ENCODE measurements at places on chromosomes 4 and X. TPM values are rescaled to one million over a fixed set of nuclear protein-coding genes. Genes with fewer than 3 reads are reported as not detected.

CFP gene
- total RNA-seq, result 3.2 TPM

FGF5 gene
- total RNA-seq, result not detected

ANK2 gene
- 1.1 TPM for total RNA-seq

ADRA2C gene
- total RNA-seq, result not detected

CT47C1 gene
- total RNA-seq, result not detected

GUCY1B1 gene
- total RNA-seq, result not detected

F11 gene
- not detected for total RNA-seq

STBD1 gene
- total RNA-seq, result 1.0 TPM

FAM9C gene
- total RNA-seq, result not detected

LDB2 gene
- total RNA-seq, result not detected

- no peak for ATAC-seq
Observed at GRCh38 chr4:114941503-114941902, 171.9 kb downstream of the NDST4 start.

GRCh38 chr4:2412534-2412884, 5.9 kb downstream of the ZFYVE28 start:
- peak; percentile 46 for ATAC-seq

DNA sequence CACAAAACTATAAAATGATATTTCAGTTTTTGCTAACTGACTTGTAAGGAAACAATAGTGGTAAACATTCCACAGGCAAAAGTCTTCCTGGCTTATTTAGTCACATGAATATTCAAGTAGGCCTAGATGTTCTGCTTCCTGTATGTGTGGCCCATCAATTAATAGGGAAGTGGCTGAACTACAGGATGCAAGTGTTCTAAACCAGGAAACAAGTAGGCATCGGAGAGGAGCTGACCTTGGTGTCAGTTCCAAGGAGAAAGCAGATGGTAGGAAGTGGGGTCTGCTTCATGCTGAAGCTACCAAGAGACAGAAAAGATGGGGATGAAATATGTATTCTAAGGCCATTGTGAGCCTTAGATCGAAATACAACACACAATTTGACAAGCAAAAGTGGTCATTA, 149.7 kb downstream of the ANTXR2 start:
- ATAC-seq, result no peak

- ATAC-seq, result peak; percentile 94
Observed at GRCh38 chr4:40283968-40284367, 51.2 kb upstream of the CHRNA9 start.

DNA sequence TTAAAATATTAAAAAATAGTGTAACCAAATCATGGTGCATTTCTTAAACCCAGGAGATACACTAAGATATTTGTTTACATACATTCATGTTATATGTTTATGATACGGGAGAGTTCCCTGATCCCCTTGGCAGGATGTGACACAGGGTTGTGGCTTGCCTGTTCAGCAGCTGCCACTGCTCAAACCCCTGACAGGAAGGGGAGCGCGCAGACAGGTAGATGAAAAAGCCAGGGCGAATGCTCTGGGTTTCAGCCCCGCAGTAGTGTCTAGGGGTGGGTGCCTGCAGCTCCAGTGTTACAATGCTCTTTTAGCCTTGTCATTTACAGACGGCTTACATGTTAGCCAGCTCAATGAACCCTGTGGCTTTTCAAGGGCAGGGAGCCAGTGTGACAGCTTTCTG, 1343.8 kb upstream of the IGFBP7 start:
- no peak for ATAC-seq

GRCh38 chr4:105719204-105719603, 10.6 kb downstream of the GSTCD start:
- no peak for ATAC-seq

DNA sequence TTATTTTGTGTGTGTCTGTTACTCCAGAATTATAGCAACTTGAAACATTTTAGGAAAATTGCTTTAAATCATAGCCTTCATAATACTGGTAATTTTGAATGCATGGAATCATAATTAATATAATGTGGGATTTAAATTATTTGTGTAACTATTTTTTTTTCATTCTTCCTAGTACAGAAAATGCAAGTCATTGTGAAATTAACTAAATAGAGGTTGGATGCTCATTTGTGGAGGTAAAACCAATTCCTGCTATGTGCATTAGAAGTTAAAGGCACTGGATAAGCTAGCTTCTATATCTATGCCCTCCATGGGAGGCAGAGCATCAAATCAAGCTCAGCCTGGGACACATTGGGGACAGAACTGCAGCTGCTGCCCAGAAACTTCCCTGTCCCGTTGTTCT, 1048.5 kb upstream of the PABPC4L start:
- no peak for ATAC-seq

DNA sequence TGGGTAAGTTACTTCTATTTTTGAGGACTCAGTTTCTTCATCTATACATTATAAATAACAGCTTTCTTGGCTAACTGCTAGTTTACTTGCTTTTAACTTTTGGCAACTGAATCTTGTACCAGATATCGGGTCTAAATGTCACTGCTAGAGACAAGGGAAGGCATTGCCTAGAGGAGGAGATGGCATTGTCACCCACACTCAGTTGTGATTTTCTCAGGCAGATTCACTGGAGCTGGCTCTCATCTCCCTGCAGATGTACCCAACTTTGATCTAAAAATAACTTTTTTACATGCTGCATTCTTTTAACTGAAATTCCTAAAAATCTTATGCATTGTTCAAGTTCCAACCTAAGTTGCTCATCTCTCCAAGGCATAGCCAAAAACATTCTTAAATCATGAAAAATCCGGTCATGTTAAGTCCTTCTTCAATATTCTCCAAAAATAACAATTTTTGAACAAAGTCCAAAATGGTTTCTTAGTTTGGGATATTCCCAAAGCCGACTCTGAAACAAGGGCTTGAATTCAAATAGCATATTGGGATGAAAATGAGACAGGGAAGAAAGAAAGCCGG, 469.0 kb upstream of the BOD1L1 start:
- no peak for ATAC-seq

DNA sequence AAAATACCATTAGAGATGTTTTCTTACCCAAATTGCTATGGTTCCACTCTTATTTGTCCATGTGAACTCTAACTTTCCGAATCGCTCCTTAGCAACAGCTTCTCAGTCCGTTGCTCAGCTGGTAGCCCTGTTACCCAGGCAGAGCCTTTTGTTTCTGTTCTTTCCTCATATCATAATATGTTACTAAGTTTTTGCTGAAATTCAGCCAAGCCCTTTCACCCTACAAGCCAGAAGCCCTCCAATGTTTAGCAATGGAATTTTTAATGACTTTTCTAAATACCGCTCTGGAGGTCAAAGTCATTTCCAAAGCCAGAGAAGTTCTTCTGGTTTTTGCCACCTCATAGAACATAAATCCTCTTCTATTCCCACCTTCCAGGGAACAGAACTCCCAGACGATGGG, 1029.5 kb downstream of the C4orf33 start:
- ATAC-seq, result no peak

DNA sequence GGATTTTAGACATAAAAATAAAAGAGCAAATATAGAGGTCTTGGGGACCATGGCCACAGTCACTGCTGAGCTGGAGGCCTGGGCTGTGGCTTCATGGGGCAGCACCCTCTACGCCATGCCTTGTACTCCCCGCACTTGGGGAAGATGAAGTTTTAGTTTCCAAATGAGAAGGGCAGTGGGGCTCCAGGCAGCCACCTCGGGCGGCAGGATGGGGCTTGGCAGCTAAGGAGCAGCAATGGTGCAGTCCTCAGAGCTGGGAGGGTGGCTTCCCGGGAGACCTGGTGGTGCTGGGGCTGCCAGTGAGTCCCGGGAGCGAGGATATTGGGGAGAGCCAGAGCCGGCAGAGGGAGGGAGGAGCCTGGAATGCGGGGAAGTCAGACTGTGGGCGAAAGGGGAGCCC, 2.4 kb downstream of the CXCR3 start:
- ATAC-seq, result peak; percentile 40

- ATAC-seq, result no peak
Observed at GRCh38 chrX:4971646-4972045, 1257.0 kb downstream of the NLGN4X start.

DNA sequence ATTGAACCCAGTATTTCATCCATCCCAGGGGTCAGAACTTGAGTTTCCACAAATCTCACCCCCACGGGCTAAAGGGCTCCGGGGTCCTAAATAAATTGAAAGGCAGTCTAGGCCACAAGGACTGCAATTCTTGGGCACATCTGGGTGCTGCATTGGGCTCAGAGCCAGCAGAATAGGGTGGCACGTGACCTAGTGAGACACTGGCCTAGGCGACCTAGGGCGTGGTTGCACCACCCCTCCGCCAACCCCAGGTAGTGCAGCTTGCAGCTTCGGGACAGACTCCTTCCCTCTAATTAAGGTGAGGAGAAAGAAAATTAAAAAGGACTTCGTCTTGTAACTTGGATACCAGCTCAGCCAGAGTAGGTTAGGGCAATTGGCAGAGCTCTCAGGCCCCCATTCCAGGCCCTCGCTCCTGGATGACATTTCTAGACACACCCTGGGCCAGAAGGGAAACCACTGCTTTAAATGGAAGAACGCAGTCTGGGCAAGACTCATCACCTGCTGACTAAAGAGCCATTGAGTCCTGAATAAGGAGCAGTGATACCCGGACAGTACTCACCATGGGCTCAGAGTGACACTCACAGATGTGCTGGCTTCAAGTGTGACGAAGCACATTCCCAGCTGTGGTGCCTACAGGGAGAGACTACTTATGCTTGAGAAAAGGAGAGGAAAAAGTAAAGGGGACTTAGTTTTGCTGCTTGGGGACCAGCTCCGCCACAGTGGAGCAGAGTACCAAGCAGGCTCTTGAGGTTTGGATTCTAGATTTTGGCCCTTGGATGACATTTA, 735.4 kb downstream of the FSTL5 start:
- no peak for ATAC-seq

DNA sequence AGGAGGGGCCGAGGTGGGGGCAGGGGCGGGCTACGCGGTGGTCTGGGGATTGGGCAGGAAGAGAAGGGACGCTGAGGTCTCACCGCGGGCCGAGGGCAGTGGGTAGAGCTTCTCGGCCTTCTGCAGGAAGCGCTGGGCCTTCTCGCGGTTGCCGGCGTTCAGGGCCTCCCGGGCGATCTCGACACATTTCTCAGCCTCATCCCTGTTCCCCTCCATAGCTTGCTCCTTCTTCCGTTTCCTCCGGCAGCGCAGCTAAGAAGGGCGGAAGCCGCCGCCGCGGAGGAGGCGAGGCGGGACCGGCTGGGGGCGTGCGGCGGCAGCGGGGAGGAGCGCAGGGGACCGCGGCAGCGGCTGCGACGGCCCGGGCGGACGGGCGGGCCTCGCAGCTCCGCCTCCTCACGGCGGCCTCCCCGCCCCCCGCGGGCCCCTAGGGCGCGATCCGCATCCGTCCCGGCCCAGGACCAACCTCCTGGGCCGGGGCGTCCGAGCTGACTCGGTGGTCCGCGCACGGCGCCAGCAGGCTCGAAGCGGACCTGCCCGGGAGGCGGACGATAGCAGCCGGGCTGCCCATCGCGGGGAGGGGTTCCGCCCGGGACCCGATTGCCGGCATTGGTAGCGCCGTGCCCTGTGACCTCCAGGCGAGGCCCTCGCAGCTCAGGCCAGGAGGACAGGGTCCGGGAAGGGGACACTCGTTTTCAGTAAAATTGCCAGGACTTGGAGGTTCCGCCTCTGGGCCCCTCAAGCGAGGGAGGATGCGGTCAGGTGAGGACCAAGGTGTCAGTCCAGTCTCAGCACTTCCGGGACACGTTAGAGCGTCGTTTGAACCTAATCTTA, at the start of gene DNAJB14:
Gene DNAJB14 (minus strand): TSS at position 263 of the 834 bp plus-strand sequence. CDS start 47 bp downstream, at position 216.
- peak; percentile 44 for ATAC-seq

- ATAC-seq, result no peak
Observed at GRCh38 chr4:8761824-8762205, 109.8 kb downstream of the HMX1 start.

DNA sequence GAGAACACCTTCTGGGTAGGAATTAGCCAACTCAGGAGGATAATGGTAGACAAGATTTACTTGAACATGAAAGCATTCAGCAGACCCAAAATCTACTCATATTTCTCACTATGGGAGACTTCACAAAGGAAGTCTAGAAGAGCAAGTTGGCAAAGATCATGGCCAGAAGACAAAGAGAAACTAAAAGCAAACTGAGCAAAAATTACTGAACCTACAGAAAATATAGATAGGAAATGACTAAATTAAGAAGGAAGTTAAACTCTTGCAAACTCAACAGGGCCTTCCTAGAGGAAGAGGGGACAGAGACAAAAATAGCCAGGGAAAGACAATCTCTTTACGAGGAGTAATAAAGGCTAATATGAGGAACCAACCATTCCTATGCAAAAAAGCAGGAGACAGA, 18.7 kb downstream of the CORIN start:
- ATAC-seq, result no peak

GRCh38 chr4:79684516-79684915, 276.5 kb upstream of the GK2 start:
- ATAC-seq, result no peak

- ATAC-seq, result no peak
Observed at GRCh38 chrX:71634366-71634765, 16.1 kb upstream of the CXCR3 start.

GRCh38 chr4:144872508-144873225, 225.3 kb downstream of the ANAPC10 start:
- no peak for ATAC-seq

- ATAC-seq, result no peak
Observed at GRCh38 chr4:16125571-16126445, 42.0 kb upstream of the PROM1 start.

GRCh38 chrX:132188175-132188574, 31.1 kb downstream of the RAP2C start:
- no peak for ATAC-seq

DNA sequence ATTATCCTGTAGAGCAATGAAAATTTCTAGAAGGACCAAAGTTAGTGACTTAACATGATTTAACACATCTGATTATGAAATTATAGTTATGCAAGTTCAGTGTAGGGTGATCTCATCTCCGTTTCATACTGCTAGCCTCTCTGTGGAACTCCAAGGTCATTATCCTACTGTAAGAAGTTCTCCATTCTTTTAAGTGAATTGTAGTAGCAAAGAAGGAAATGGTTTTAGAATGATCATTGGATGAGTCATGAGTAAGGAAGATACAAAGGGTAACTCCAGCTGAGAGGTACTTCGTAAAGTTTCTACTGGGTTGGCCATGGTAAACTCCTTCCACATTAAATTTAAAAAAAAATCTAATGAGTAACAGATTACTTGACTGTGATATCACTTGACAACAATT, 215.0 kb upstream of the GIMD1 start:
- ATAC-seq, result no peak

- no peak for ATAC-seq
Observed at GRCh38 chrX:41621222-41621723, 67.5 kb upstream of the GPR34 start.

- no peak for ATAC-seq
Observed at GRCh38 chrX:69279234-69279633, 114.0 kb upstream of the PJA1 start.

DNA sequence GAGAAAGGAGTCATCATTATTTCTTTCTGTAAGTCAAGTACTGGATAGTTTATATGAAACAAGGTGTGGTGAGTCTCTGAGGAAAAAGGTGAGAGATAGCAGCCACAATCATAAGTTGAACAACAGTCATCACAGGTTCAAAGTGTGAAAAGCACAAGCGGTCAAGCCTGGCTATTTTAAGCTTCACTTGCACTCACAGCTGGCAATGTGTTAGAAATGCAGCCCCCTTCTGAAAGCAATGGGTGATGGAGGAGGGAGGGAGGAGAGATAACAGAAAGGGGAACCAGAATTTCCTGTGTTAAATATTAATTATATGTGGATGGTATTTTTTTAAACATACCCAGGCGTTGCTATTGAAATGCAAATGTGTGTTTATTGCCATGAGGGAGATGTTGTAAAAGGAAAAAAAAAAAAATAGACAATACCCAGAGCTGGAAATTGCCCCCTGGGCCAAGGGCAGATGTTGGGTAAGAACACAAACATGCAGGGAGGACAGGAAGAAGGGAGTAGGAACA, 26.9 kb upstream of the BMP3 start:
- ATAC-seq, result no peak

Measured in activated T-helper 17 cell treated with anti-CD3 and anti-CD28 coated beads, Interleukin-2, amount 50 U/mL, for 72 hours (primary cell).